ENCODE measurements at places on chromosomes 13 and 19.

DNA sequence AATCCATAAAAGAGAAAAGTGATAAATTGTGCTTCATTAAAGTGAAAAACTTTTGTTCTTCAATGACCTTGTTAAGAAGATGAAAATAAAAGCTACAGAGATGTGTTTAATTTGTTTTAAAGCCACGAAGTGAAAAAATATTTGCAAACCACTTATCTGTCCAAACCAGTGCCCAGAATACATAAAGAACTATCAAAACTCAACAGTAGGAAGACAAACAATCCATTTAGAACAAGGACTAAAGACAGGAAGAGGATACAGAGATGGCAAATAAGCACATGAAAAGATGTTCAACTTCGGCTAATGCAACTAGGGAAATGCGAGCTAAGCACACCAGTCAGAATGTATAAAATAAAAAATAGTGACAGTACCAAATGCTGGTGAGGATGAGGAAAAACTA lies 15.0 kb downstream of the GJB6 start:
- no peak for DNase-seq

DNA sequence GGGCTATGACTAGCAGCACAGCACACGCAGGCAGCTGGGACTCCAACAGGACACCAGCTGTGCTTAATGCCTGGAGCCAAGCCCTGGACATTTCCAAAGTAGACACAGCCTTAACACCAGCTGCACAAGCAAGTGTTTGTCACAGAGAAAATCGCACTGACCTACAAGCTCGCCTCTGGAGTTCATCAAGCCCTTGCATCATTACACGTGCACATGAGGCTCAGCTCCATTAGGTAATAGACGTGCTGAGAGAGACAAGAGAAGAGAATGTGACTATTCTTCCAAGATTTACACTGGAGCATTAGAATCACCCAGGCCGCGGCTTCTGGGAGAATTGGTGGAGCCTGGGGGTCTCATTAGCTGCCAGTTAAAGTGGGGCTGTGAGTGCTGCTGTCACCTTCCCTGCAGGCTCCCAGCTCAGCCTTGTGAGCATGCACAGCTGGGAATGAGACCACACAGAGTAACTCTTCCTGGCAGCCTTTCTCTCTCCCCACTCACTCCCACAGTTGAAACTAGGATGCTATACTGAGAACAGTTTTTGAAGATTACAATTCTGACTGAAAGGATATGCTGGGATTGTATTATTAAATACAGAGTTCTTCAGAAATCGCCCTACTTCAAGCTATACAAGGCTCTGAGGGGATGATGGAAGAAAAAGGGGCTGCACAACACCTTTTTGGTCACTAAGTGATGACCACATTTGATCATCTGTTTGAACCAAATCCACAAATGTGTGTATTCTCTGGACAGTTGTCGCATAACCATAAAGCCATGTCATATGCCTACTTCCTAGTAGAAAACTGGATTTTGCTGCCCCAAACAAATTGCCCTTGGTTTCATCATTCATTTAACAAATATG lies 10.5 kb downstream of the STOML3 start:
- no peak for DNase-seq

GRCh38 chr13:21069561-21070004 lies 8.2 kb upstream of the LATS2 start:
- DNase-seq = no peak

- DNase-seq = no peak
These were observed 92.0 kb upstream of the SCEL start for GRCh38 chr13:77443511-77443910.

- DNase-seq = no peak
These were observed 30.3 kb downstream of the ZNF823 start for GRCh38 chr19:11708457-11708856.

GRCh38 chr13:100273552-100273951 lies 184.7 kb downstream of the PCCA start:
- no peak for DNase-seq

GRCh38 chr13:47279920-47280319 lies 383.1 kb upstream of the HTR2A start:
- no peak for DNase-seq

- DNase-seq = no peak
These were observed 123.1 kb downstream of the B3GLCT start for GRCh38 chr13:31322702-31323405.

DNA sequence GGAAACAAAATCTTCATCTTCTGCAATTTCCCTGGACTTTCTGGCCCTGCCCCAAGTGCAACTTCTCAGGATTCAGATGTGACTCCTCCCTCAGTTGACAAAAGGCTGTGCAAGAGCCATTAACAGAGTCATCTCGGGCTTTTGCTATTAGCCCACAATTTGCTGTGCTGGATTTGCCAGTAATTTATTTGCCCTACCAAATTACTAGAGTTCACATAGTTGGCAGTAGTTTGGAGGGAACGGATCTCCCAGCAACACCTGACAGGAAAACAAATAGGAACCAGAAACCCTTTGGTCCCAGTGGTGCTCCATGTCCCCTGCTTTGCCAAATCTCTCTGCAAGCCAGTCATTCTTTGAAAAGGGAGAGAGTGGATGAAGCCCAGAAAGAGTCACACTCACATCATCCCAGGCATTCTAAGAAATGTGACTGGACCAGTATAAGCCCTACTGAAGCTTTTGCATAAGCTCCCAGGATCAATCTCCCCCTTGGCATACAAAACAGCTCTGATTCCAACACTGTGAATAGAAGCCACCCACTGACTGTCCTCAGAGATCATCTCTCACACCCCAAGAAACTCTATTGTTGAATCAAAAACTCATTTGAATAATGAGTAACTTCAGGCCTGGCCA lies 350.1 kb upstream of the NBEA start:
- DNase-seq = no peak

DNA sequence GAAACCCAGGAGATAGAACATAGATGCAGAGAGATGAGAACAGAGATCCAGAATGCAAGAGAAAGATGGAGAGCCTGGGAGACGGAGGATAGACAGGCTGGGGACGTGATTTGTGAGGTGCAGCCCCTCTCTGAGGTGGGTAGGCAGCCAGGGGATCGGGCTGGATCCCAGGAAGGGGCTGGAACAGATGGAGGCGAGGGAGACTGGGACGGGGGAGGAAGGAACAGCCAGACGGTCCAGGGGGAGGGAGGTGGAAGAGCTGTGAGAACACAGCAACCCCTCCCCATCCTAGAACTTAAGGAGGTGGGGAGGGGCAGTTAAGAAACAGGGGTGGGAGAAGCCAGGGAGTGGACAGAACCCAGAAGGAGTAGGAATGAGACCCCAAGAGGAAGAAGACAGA lies 3.1 kb downstream of the SLC17A7 start:
- DNase-seq = no peak

DNA sequence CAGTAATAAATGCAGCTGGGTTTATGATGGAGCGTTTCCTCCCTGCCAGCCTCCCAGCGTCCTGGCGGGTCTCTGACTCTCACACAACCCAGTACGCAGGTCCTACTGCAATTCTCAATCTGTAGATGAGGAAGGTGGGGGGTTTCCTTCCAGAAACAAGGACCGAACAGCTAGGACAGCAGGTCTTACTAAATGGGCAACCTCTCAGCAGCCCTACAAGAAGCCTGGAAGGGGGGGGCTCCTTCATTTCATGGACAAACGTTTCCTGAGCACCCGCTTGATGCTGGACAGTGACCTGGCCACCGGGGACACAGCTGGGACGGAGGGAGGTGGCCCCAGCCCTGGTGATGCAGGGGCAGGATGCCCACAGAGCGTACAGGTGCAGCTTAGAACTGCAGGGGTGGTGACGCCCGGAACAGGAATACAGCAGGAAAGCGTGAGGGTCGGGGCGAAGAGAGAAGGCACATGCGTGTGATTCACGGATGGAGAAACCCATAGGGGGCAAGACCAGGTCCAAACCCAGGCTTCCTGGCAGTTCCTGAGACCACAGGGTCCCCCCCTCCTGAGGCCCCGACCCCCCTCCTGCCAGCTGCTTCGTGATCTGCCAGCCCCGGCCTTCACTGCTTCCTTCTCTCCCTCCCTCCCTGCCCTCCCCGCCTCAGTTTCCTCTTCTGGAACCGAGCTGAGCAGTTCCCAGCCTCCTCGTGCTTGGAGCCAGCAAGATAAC lies 732 bp upstream of the C2CD4C start:
- no peak for DNase-seq

- no peak for DNase-seq
These were observed 48.0 kb downstream of the RFX2 start for GRCh38 chr19:6062274-6062673.

DNA sequence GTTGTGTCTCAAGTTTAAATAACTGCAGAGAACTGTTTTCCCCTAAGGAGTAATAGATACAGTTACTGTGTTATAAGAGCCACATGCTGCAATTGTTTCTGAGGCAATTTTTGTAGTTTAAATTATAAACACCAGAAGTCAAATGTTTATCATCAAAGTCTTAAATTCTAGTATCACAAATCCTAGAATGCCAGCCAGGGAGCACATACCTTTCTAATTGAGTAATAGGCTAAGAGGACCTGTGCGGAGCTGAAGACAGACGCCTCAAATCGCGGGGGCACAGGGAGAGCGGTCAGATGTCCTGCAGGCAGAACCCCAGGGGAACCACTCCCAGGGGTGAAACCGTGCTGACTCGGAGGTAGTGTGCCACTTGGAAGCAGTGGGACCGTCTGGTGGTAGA lies 65.2 kb upstream of the TNFRSF19 start:
- DNase-seq = no peak

GRCh38 chr19:1590641-1591397 lies 1.8 kb downstream of the MBD3 start:
- DNase-seq = no peak

DNA sequence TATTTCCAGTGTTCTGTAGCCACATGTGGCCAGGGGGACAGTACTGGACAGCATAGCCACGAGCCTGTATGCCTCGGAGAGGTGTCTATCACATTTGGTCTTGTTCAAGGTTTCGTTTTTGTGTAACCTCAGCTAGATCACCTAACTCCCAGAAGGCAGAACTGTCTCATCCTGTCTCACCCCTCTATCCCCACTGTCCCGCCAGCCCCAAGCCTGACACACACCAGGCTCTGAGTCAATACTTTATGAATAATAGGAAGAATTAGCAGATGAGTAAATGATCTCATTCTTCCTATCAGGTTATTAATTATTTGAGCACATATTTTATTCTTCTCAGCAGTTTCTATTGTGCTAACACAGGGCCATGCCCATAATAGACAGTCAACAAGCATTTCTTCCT lies 132.2 kb downstream of the NUFIP1 start:
- no peak for DNase-seq

DNA sequence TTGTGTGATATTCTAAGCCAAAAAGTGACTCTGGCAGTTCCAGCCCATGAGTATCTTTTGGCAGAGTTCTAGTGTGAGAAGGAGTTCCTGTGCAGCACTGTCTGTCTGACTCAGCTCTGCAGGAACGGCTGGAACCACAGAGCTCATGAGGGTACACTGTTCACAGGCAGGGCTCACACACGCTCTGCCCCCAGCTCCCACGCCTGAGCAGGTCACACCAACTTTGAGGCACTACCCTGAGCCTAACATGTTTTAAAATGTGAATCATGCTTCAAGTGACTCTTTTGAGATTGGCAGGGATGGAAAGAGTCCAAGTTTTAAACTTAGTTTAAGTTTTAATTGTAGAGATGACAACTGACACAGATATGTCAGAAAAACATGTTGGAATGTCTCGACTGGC lies 1203.3 kb downstream of the UQCRFS1 start:
- no peak for DNase-seq

GRCh38 chr13:48356750-48357149 lies 53.2 kb downstream of the RB1 start:
- no peak for DNase-seq

GRCh38 chr13:73943137-73943964 lies 190.9 kb downstream of the KLF12 start:
- DNase-seq = no peak

Measured in T follicular helper cell (primary cell).